Subcutaneous adipose tissue (tissue), 4 donors: ENCODE measurements at places on chromosomes 2 and 18. TPM values are rescaled to one million over a fixed set of nuclear protein-coding genes. Genes with fewer than 3 reads are reported as not detected.

The SULT1C4 gene
- total RNA-seq = 4.0 TPM

The GPR55 gene
- under 0.01 TPM for total RNA-seq

The RAB6C gene
- total RNA-seq = not detected

The ZAP70 gene
- 3.3 TPM for total RNA-seq

The SGPP2 gene
- total RNA-seq = not detected
